Effector CD8-positive, alpha-beta T cell (primary cell): ENCODE measurements at places on chromosomes 3 and 15.

DNA sequence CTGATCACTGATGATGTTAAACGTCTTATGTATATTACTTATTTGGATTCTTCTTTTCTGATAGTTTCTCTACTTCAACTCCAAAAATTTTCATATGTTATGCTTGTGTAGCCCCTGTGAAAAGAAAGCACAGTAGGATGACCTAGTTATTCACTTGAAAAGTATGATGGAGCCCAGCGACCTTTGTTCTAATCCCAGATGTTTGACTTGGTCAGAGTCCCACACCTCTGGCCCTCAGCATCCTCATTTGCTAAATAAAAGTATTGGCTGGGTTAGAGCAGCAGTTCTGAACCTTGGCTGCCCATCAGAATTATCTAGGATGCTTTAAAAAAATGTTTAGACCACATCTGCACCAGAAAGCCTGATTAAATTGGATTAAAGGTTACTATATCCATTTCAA is 173.7 kb downstream of the ATG7 start:
- no peak for DNase-seq

DNA sequence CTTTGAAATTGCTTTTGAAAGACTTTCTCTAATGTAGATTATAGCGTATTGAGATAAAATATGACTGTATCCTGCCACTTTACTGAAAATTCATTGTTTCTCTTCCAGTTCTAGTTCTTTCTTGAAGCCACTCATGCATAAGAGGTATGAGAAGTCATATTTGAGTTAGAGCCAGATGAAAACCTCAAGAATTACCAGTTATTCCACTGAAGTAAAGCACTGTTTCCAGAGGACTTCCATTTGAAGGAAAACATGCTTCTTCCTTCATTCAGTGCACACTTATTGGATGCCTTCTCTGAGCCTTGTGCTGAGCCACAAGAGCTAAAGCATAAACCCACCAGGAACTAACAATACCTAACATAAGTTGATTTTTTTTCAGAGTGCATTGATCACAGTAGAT is 513.4 kb downstream of the ZNF385D start:
- no peak for DNase-seq

GRCh38 chr3:8443829-8444791 is 57.5 kb upstream of the LMCD1 start:
- no peak for DNase-seq

GRCh38 chr3:59408047-59408624 is 358.3 kb upstream of the CFAP20DC start:
- no peak for DNase-seq
